ENCODE measurements at places on chromosomes 1 and 21.

GRCh38 chr1:232533328-232533727, 96.6 kb downstream of the SIPA1L2 start:
- peak; percentile 23 for DNase-seq

- no peak for DNase-seq
These were observed 27.8 kb upstream of the MX1 start for GRCh38 chr21:41398251-41398650.

- DNase-seq, result no peak
These were observed 1211.0 kb upstream of the ADGRL4 start for GRCh38 chr1:80217377-80217986.

GRCh38 chr1:219120624-219121544, 52.8 kb upstream of the LYPLAL1 start:
- DNase-seq, result no peak

GRCh38 chr1:6870571-6870970, 85.3 kb downstream of the CAMTA1 start:
- no peak for DNase-seq

GRCh38 chr1:17447501-17447992, 8.1 kb upstream of the RCC2 start:
- no peak for DNase-seq

GRCh38 chr1:59279645-59280044, 17.2 kb upstream of the FGGY start:
- DNase-seq, result no peak

DNA sequence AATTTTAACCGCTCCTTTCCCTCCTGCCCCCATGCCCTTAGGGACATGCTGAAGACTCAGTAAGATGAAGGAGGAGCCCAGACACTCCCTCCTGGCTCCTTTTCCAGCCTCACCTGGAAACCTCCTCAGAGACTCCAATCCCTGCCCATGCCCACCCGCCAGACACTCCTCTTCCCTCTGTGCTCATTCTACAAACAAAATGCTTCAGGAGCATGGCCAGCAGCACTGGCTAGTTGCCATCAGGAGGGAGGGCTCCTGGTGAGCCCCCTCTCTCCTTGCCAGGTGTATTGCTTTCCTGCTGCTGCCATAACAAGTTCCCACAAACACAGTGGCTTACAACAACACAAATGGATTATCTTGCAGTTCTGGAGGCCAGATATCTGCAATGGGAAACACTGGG, 126.1 kb downstream of the PSMG1 start:
- peak; percentile 85 for DNase-seq

- DNase-seq, result no peak
These were observed 249.1 kb downstream of the FOXD2 start for GRCh38 chr1:47686731-47687630.

DNA sequence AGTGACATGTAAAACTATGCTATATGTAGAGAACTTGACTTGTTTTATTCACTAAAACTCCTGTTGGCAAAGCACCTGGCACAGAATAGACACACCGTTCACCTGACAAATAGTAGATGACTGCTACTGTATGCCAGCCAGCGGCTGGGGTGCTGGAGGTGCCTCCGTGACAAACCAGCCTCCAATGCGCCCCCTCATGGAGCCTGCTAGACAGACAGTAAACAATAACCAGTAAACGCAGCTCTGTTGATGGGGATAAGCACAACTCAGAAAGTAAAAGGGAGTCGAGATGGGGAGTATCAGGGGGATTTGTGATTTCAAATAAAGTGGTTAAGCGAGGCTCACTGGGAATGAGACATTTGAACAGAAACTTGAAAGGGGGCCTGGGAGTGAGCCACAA, 107.2 kb downstream of the PRDM2 start:
- DNase-seq, result no peak

DNA sequence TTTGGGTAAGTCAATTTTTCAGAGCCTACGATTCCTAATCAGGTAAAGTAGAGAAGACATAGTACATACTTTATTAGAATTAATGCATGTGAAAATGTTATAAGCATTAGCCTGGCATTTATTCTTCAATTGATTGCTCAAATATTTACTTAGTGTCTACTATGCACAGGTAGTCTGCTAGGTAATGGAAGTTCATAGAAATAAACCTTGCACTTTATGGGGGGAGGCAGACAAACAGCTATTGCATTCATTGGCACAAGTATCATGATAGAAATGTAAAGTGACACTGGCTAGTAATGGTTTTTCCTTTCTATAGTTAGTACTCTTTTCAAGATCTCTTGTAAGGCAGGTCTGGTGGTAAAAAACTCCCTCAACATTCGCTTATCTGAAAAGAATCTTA, 44.9 kb downstream of the ZNHIT6 start:
- DNase-seq, result no peak

Data from NCI-H345 (cell line).